ENCODE measurements at places on chromosomes 4 and X. TPM values are rescaled to one million over a fixed set of nuclear protein-coding genes. Genes with fewer than 3 reads are reported as not detected.
A peak's percentile ranks its signal among the peaks of the same experiment; 100 is the strongest.

- peak; percentile 19 for DNase-seq
Observed at GRCh38 chrX:39016556-39016955, 215.3 kb downstream of the MID1IP1 start.

GRCh38 chrX:144946666-144947065, 300.6 kb upstream of the SPANXN1 start:
- DNase-seq = no peak

VCX3B gene
- 0.43 TPM for polyA plus RNA-seq

- DNase-seq = no peak
Observed at GRCh38 chr4:27490766-27491165, 630.1 kb downstream of the STIM2 start.

GAGE12F gene
- not detected for polyA plus RNA-seq

GRCh38 chr4:175961604-175962003, 104.0 kb upstream of the WDR17 start:
- no peak for DNase-seq

DNA sequence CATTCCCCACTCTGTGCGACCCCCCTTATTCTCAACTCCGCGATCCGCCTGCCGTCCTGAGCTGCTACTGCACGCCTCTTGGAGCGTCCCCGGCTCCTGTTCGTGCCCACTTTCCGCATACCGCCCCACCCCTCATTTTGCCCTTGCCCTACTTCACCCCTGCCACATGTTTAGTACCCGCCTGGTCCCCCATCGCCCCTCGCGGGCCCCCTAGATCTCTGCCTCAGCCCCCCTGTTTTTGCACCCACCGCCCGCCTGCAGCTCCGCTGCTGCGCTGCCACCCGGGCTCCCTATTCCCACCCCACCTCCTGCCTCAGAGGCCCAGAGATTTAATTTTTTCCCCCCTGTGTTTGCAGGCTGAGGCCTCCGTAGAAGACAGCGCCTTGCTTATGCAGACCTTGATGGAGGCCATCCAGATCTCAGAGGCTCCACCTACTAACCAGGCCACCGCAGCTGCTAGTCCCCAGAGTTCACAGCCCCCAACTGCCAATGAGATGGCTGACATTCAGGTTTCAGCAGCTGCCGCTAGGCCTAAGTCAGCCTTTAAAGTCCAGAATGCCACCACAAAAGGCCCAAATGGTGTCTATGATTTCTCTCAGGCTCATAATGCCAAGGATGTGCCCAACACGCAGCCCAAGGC, 1.4 kb downstream of the MAGED1 start:
- DNase-seq = peak; percentile 24

ADAM29 gene
- not detected for polyA plus RNA-seq

GRCh38 chrX:38268011-38268410, 47.3 kb upstream of the SRPX start:
- no peak for DNase-seq

FRG1 gene
- polyA plus RNA-seq = 52.8 TPM

DNA sequence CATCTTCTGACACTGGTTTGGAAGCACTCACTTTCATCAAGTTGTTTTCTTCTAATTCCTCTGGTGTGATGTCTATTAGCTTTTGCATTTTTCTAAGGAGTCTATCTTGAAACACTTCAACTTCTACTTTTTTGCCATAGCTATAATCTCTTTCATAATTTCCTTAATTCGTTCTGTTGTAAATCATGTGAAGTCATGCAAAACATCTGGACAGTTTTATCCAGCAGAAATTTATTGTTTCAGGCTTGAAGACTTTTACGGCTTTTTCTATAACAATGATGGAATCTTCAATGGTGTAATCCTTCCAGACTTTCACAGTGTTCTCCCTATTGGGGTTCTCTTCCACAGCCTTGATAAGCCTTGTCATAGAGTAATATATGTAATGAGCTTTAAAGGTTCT, 74.9 kb upstream of the PABPC4L start:
- DNase-seq = no peak

- no peak for DNase-seq
Observed at GRCh38 chr4:109967798-109968520, 55.3 kb downstream of the EGF start.

GRCh38 chr4:13530823-13531624, 13.3 kb downstream of the NKX3-2 start:
- no peak for DNase-seq

CLDN34 gene
- not detected for polyA plus RNA-seq

DNA sequence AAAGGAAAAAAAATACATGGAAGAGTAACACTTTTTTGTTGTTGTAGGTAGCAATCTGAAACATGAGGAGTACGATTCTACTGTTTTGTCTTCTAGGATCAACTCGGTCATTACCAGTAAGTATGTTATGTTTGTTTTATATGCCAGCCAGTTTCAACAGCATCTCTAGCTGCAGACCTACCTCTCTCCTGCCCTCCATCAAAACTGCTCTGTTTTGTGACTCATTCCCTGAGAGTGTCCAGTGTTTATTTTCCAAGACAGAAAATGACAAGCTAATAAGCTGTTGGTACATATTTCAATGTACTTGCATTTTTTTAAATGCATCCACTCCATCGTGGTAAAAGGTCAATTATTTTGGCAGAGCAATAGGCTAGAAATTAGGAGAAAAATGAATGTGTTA, 347 bp downstream of the AMTN start:
- DNase-seq = no peak

GRCh38 chrX:97639526-97639925, 755.8 kb downstream of the RPA4 start:
- DNase-seq = no peak

GRCh38 chr4:150479657-150480056, 102.3 kb upstream of the MAB21L2 start:
- DNase-seq = no peak

SULT1B1 gene
- polyA plus RNA-seq = 0.78 TPM

DNA sequence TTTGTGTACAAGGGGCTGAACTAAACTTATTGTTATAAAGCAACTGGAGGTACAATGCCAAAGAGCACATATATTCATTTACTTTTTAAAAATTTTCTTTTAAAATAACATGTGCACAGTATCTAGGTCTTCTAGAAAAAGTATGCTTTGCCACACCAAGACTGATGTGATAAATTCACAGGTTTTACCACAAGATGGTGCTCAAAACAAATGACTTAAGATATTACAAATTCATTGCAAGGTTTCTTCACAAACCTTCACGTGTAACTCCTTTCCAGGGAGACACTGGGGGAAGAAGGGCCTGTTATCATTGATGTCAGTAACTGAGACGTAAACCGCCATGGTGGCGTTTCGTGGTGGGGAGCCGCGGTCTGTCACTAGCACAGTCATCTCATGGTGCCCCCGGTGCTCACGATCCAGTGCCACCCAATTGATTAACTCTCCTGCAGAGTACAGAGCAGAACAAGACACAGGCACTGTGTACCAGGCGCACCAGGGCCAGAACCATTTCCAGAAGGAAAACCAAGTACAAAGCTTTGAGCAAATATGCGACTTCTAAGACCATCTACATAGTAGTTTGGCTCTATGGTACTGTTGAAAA, 162.2 kb downstream of the DCHS2 start:
- peak; percentile 28 for DNase-seq

CXCL8 gene
- polyA plus RNA-seq = not detected

DNA sequence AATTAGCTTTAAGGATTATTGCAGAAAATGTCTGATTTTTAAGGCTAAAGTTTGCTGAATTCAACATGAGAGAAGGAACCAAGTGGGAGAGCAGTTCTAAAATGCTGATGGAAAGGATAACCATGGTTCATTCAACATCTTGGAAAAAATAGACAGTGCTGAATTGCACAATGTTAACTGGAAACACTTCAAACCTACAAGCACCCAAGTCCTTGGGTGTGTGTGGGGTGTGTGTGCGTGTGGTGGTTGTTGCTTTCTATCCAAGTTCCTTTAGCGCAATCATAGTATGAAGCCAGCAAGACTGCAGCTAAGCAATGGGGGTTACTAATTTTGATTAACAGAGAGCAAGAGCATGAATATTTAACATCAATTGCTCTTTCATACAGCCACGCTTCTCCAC, 29.3 kb upstream of the SCOC start:
- no peak for DNase-seq

DNA sequence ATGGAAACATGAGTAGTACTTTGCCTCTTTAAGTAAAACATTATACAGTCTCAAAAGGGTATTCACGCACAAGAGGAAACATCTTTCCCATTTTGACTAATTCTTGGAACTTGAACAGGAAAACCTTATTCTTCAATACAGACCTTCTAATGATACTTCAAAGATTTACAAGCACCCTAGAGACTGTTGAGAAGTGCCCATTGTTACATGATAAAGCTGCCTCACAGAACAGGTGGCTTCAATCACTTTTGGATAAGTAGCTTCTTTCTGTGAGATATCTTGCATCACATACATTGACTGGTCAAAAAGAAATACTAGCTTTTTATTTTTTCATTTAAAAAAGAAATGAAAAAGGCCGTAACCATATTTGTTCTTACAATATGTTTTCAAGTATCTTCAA, 219.4 kb downstream of the EPHA5 start:
- DNase-seq = no peak

DNA sequence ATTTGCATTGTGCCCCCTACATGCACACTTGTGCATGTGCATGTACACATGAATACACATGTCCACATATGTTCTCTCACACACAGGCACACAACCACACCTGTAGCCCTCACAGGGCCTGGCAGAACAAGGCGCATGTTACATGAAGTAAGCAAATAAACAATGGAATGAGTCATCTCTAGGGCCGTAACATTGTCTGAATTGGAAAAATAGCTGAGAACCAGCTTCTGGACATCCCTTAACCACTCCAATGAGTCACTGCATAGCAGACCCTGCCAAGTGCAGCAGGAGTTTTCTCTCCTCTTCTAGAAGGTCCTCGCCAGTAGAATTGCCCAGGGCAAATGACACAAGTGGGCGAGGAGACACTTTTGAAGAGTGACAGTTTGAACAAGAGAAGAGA, 66.1 kb downstream of the MAGEA10 start:
- no peak for DNase-seq

GSX2 gene
- polyA plus RNA-seq = not detected

ETDB gene
- not detected for polyA plus RNA-seq

- no peak for DNase-seq
Observed at GRCh38 chr4:26020083-26020668, 106.2 kb downstream of the SMIM20 start.

PWWP3B gene
- polyA plus RNA-seq = 3.2 TPM

GRCh38 chr4:180398564-180398963, 1844.6 kb upstream of the TENM3 start:
- DNase-seq = no peak

FAAH2 gene
- 16.1 TPM for polyA plus RNA-seq

- DNase-seq = peak; percentile 64
Observed at GRCh38 chr4:154626793-154627484, 14.5 kb upstream of the FGG start.

DNA sequence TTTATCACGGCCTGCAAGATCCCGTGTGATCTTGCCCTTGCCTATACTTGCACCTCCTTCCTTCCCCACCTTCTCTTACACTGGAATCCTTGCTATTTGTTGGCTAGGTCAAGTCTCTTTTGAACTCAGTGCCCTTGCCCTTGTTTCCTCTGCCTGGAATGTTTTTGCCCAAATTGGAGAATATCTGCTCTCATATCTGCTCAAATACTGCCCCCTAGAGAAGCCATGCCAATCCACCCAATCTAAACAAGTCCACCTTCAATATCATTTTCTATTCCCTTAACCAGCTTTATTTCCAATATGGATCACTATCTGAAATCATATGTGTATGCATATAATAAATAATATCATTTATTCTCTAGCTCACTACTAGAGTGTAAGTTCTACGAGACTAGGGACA, 1044.2 kb upstream of the FTHL17 start:
- DNase-seq = no peak

DNA sequence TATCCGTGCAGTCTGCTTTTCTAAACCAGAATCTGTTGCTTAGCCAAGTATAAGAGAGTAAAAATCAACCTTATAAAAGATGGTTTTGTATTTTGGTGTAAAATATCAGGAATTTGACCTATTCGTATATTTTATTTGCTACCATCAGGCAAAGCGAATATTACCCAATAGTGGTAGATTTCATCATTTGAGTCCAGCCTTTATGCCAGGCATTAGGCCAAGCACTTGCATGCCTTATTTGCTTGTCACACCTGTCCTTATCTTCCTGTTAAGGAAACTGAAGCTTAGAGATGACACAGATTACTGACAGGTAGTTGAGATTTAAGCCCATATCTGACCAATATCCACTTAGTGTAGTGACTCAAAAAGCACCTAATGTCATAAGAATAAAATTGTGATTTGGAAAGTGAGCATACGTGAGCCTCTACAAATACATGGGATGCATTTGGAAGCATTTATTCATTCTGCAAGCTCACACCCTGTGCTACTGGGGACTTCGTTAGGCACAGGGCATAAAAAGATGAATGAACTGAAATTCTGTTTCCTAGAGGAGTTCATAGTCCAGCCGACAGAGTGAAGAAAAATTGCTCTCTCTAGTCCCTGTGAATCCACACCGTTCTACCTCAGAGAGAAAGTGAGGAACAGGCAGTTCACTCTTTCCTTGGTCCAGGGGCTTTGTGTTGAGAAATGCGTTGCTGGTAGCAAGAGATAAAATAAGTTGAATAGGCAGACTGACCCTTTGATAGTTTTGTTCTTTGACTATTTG, 2.3 kb upstream of the RNF212 start:
- no peak for DNase-seq

- no peak for DNase-seq
Observed at GRCh38 chr4:148170408-148171365, 271.5 kb downstream of the NR3C2 start.

CXorf49 gene
- not detected for polyA plus RNA-seq

PNCK gene
- polyA plus RNA-seq = 12.7 TPM

DNA sequence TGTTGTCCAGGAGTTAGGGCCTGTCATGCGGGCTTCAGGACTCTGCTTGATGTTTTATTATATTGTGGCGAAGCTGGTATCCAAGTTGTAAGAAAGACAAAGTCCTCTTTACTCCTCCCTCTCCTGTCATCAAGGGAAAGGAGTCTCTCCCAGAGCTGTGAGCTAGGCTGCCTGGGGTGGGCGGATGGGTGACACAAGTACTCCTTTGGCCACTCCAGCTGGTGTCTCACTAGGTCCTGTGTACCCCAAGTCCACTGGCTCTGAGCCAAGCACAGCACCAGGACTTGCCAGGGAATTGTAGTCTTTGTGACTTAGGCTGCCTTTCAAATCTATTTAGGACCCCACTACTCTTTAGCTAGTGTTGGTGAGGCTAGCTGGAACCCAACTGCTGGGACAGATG, 36.7 kb upstream of the RPS6KA6 start:
- no peak for DNase-seq

DNA sequence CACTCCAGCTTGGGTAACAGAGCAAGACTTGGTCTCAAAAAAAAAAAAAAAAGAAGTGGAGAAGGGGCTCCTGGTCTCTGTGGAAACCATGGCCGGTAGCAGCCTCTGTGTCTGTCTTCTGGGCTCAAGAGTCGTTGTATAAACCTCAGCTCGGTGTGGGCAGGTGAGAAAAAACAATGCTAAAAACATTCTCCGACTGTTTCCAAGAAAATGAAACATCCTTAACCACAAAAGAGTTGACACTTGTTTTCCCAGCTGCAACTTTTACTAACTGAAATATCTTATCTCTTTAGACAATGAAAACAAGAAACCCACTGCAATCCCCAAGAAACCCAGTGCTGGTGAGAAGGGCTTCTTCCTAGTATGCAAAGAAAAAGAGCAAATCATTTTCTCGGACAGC, 26.2 kb downstream of the CD99 start:
- DNase-seq = no peak
